ENCODE measurements at places on chromosomes 7 and 10.

DNA sequence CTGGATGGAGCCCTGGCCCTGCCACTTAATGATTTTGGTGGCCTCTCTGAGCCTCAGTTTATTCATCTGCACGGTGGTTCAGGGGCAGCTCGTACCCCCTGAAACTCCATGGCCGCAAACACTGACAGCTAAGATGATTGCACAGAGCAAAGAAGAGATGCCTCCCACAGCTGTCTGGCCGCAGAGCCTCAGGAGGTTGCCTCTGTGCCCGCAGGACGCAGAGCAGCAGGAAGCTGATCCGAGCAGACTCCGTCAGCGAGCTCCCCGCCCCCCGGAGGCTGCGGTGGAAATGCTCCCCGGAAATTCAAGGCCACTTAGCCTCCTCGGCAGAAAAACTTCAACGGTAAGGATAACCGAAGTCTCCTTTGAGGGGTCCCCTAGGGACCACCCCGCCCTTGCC, 30.2 kb upstream of the C10orf53 start:
- DNase-seq: no peak

GRCh38 chr7:113504691-113505090, 386.3 kb upstream of the SMIM30 start:
- no peak for DNase-seq

GRCh38 chr10:132143162-132143561, 43.6 kb upstream of the DPYSL4 start:
- no peak for DNase-seq

- DNase-seq: no peak
Measured at GRCh38 chr10:89377705-89378637, at the start of gene IFIT1B. TSS of gene IFIT1B (plus strand) at chr10:89378056. CDS start at chr10:89378136, 80 bp downstream.

- no peak for DNase-seq
Measured at GRCh38 chr7:38448584-38449234, 175.3 kb upstream of the TARP start.

GRCh38 chr10:79137300-79137756, 68.6 kb downstream of the ZMIZ1 start:
- DNase-seq: no peak

GRCh38 chr10:33419311-33419710, 84.8 kb upstream of the NRP1 start:
- DNase-seq: no peak

DNA sequence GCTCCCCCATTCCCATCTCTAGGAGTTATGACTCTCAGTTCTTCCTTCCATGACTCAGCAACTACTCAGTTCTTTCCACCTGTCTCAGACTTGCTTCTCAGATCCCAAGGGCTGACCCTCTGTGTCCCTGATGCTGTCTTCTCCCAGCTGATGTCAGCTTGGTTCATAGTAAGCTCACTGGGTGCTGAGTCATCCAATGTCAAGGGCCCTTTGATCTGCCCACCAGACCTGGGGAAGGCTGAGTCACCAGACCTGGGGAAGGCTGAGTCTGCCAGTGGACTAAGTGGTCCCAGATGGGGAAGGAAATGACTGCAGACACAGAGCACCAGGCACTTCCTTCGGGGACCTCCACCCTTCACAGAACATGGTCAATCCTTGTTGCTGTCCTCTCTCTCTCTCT, 76.1 kb upstream of the ZEB1 start:
- no peak for DNase-seq

DNA sequence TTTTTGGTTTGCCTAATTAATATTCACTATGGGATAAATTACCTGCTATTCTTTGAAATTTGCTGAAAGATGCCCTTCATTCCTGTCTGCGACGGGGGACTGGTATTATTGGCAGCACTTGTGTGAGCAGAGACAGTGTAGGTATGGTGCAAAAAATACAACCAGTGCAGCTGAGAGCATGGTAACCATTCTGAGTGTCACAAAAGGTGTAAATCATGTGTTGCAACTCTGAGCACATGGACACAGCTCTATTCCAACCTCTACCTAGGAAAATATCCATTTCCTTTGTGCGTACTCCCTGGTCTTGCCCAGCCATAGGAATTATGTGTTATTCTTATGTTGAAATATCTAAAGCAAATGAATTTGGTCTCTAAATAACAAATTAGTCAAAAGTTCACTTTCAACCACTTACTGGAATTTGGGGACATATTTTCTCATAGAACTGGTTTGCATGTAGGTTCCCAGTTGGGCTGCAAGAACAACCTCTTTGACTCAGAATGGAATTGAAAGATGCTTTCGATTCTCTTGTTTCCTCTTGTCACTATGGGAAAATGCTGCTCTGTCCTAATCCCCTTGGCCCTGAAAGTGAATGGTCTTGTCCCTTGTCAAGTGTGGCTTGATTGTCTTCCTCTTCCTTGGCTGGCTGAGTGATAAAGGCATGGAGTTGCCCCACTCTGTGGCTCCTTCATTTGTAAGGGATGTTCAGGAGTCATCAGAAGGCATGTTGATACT, 57.0 kb downstream of the CELF2 start:
- DNase-seq: no peak

- DNase-seq: no peak
Measured at GRCh38 chr10:538895-539294, 150.6 kb downstream of the DIP2C start.

- no peak for DNase-seq
Measured at GRCh38 chr10:100647928-100648327, 97.5 kb upstream of the PAX2 start.

GRCh38 chr7:33040803-33041516, 21.6 kb downstream of the NT5C3A start:
- DNase-seq: no peak

- no peak for DNase-seq
Measured at GRCh38 chr10:24254180-24254579, 45.2 kb downstream of the KIAA1217 start.

- DNase-seq: no peak
Measured at GRCh38 chr7:46285878-46286277, 364.8 kb upstream of the IGFBP3 start.

DNA sequence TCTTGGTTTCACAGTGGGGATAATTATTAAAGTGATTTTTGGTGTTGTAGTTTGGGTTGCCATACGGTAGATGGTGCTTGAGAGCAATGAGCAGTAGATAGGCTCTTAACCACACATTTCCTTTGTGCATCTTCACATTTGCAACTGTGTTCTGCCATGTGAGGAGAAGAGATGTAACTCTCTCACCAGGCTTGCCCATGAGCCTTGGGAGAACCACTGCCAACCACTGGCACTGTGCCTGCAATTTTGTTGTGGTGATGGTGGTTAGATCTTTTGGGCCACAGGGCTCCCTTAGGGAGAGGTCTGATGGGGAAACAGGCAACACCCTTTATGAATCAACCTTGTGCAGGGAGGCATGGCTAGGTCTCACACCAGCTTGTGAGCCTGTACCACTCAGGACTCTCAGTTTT, 204.3 kb downstream of the CCDC7 start:
- no peak for DNase-seq

Measured in sciatic nerve (tissue), 2 donors.